WERI-Rb-1 (cell line): ENCODE measurements at places on chromosomes 16 and 17.

- DNase-seq: no peak
Observed at GRCh38 chr16:4659363-4660353, 33.7 kb upstream of the NUDT16L1 start.

- DNase-seq: peak; percentile 95
Observed at GRCh38 chr17:80426671-80427326, 11.8 kb downstream of the ENDOV start.

DNA sequence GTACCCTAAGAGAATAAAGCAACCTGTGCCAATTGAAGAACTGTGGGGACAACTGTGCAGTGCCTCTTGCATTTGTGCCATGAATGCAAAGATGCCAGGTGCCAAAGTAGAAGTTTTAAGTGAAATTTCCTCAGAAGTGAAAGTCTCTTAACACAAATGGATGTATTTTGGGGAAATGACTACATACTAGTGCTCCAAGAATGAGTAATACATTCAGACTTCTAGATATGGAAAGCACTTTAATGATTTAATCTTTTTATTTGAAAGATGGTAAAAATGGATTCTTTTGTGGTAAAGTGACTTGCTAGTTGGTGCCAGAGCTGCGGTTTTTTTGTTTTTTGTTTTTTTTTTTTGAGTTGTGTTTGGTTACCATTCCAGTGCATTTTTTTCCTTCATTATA is 15.0 kb downstream of the UTP18 start:
- no peak for DNase-seq

DNA sequence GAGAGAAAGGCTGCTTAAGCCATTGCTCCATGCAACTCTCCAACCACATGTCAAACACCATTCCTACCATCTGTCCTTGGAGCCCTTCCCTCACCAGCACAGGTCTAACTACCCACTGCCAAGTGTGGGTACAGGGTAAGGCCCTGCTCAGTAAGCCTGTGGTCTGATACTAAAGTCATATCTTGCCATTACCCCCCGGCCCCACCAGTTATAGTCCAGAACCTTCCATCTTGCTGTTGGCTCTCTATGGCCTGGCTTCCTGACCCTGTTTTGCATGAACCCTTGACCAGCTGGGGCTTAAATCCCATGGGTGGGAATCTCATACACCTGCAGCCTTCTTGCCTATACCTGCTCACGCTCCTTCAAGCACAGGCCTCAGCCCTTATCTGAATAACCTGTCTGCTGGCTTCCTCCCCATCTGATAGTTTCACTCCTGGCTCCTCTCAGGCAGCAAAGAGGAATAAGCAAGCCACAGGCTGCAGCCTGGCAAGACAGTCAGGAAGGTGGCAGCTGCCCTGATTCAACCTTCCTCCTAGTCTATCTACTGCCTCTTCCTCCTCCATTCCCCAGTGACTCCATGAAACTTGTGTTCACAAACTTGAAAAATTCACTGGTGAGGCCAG is 64.1 kb downstream of the ZFHX3 start:
- no peak for DNase-seq

- no peak for DNase-seq
Observed at GRCh38 chr17:14494161-14494560, 193.3 kb downstream of the HS3ST3B1 start.

DNA sequence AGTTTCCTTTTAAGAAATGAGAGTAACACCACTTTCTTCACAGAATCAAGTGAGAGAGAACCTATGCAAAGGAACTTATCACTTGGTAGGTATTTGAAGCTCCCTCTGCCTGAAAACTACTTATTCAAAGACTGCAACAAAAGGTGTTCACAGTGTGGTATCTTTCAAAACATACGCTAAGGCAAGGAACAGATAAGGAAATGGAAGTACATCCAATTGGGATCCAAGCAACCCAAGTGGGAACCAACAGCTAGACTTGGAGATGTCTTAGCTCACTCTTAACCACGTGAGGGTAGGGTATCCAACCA is 431 bp upstream of the PPM1E start:
- DNase-seq: no peak

DNA sequence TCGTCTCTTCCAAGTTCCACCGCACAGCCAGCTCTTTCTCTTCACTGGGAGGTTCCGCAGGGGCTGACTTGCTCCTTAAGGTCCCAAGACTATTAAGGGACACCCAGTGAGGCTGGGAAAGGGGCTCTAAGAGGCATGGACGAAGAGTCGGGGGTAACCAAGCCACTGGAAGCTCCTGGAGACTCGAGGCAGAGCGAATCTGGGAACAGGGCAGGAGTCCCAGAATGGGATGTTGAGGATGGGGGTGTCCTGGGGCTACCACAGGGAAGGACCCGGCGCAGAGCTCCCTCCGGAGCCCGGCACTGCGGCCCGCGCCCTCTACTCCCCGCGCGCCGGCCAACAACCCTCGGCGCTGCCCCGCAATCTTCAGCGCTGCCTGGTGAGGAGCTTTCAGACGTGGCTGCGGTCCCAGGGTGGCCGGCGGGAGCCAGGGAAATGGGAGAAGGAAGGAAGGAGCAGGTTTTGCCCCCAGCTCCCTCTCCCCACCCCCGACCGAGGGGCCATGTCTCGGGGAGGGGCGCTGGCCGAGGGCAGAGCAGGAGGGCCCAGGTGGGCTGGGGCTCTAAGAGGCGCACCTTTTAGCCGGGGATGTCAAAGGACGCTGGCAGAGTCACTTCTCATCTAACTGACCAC is 581 bp downstream of the CHST5 start:
- DNase-seq: no peak

DNA sequence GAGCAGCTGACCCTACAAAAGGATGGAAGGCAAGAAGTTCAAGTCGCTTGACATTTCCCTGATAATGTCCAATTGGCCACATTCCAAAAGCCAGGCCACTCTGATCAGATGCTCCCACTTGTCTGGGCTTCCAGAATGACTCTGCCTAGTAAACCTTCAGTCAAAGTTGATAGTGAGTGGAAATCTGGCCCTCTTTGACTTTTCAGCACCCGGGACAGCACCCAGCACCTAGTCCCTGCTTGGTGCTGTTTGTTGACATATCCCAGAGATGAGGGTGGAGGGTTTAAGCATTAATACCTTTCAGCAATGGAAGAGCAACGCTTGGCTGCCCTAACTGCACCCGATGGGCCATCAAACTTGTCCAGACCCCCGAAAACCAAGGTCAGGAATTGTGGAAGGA is 131.3 kb downstream of the AIPL1 start:
- DNase-seq: no peak

DNA sequence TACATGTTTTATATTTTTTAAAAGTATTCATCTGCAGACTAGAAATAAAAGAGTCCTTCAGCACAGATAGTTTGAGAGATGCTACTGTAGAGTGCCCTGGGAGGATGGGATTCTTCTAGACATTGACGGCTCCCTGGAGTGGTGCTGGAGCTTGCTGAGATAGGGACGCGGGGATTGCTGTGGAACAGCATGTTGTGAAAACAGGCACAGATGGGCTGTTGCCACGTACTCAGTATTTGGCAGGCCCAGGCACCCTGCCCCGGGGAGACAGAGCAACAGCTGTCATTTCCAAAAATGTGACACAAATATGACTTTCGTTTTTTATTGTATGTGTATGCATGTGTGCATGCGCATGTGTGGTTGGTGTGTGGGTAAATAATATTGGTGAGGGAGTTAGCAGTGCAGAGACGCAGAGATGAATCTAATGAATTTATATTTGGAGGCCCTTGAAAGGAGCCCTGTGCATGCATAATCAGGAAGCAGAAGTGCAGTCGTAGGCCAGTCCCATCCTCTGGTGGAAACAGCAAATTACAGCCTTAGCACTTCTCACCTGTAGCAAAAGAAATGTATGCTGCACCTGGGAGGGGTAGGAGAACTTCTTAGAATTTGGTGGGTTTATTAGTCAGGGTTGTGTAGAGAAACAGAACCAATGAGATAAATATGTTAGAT is 6.2 kb upstream of the ABCA8 start:
- no peak for DNase-seq

GRCh38 chr17:50111673-50112655 is 16.8 kb downstream of the PDK2 start:
- peak; percentile 87 for DNase-seq

GRCh38 chr16:68943961-68944360 is 100.6 kb downstream of the TANGO6 start:
- no peak for DNase-seq

DNA sequence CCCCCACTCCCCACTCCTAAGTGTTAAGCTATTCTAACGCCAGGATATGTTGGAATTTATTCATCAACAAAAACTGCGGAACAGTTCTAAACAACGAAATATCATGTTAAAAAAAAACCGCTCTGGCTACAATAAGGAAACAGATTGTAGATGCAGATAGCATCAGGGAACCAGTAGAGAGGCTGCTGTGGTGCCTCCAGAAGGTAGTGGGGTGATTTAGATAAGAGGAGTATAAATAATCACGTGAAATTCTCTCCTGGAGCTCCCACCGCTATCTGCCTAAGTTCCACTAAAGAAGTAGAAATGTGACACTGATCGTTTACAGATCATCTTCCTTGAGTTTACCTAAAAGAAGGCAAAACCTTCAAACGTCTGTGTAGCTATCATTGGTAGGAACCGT is 8.0 kb downstream of the AHSP start:
- no peak for DNase-seq

- no peak for DNase-seq
Observed at GRCh38 chr16:15952265-15952711, 2.9 kb downstream of the ABCC1 start.

GRCh38 chr17:22692066-22692805 is 999.9 kb downstream of the KCNJ18 start:
- no peak for DNase-seq

GRCh38 chr16:83723244-83723643 is 84.5 kb upstream of the HSBP1 start:
- no peak for DNase-seq

DNA sequence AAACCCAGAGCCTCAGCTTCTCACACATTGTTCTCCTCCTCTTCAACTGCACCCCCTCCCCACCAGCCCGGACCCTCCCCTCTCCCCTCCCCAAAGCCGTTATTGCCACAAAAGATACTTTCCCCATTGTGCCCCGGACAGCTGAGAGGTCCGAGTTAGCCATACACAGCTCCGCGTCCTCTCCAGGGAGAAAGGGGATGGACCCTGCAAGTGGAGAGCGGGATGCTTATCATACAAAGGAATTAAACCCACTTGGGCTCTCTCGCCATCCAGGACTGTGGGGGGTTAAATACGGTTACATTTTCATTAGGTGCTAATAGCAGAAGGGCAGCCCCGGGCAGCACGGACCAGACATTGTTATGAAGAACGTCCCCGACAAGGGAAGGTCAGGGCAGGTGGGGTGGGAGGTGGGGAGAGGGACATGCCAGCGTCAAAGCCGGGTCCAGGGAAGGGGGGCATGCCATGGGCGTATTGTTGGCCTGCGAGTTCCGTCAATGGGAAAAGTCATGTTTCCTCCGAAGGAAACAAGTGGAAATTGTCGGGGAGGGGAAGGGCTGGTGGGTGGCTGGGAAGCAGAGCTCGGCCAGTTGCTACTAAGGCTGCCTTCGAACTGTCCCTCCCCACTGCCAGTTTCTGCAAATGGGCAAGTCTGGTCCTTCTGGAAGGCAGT is 99.1 kb downstream of the SOX9 start:
- DNase-seq: no peak

DNA sequence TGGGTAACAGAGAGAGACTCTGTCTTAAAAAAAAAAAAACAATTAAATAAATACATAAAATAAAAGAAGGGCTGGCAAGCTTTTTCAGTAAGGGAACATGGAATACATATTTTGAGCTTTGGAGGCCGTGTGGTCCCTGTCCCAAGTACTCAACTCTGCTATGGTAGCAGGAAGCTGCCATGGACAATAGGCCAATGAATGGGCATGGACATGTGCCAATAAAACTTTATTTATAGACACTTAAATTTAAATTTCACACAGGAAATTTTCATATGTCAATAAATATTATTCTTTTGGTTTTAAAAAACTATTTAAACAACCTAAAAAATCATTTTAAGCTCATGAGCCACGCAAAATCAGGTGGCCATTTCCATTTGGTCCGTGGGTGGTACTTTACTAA is 3.8 kb downstream of the OTOA start:
- DNase-seq: no peak

DNA sequence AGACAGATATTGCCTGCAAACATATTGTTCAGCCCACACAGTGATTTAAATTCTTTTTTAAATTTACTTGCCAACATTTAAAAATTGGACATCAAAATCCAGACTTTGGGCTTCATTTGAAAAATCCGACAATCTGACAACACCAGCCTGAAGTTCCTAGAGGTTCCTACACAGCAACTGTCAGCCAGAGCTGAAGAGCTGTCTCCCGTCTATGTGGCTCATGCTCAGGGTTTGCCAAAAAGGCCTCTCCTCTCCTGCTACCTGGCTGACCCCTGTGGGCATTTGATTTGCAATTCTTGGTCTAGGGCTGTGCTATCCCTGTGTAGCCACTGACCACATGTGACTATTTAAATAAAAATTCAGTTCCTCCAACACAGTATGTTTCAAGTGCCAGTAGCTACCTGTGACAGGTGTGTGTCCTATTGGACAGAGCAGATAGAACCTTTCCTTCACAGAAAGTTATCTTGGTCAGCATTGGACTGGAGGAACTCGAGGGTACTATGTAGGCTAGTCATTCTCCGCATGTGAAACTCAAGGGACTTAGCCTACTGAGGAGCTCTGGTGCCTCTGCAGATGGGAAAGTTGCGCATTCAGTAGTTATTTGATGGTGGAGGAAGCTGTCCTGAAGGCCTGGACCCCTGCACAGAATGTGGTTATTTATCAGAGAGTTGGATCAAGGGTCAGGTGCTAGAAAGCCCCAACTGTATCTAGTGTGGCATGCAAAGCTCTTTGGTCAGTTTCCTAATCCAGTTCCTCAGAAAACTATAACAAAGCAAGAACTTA is 2.7 kb downstream of the LYRM1 start:
- DNase-seq: no peak

GRCh38 chr17:16962804-16963203 is 9.1 kb downstream of the TNFRSF13B start:
- DNase-seq: no peak

DNA sequence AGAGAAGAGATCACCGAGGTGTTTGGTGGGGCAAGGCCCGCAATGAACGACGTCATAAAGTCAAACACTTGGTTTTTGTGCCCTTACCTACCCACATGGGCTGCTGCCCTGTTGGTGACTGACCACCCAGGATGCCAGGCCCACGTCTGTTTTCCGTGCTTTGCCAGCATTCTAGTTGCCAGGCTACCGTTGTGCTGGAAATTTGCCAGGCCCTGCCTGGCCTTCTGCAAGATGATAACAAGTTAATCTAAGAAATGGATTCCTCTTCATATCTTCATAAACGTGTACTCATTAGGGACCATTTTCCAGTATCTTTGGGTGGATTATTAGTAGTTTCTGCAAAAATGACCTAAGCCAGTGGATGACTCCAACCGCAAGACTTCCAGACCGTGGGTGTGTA is 35.4 kb downstream of the SLC6A4 start:
- no peak for DNase-seq

- DNase-seq: no peak
Observed at GRCh38 chr17:42797067-42798007, 1.2 kb downstream of the COA3 start.
